NCI-H2081 treated with DMSO at 0.1 percent for 48 hours (cell line): ENCODE measurements at places on chromosomes 7 and 10.

GRCh38 chr7:152752200-152752912 lies 7.2 kb upstream of the ACTR3B start:
- DNase-seq = no peak

DNA sequence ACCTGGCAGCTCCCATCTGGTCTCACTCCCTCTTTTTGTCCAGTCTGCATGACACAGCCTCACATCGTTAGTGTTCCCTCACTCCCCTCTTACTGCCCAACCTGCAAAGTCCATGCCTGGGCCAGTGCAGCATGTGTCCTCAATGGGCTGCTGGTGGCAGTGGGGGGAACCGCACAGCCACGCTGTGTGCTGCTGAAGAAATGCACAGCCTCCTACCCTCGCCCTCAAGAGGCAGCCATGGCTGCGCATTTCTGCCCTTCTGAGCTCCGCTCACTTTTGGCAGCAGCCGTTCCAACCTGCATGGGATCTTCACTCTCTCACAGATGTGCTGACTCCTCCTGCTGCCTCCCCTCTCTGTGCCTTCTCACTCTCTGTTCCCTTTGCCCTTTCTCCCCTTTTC lies 103.4 kb downstream of the EGFR start:
- no peak for DNase-seq

DNA sequence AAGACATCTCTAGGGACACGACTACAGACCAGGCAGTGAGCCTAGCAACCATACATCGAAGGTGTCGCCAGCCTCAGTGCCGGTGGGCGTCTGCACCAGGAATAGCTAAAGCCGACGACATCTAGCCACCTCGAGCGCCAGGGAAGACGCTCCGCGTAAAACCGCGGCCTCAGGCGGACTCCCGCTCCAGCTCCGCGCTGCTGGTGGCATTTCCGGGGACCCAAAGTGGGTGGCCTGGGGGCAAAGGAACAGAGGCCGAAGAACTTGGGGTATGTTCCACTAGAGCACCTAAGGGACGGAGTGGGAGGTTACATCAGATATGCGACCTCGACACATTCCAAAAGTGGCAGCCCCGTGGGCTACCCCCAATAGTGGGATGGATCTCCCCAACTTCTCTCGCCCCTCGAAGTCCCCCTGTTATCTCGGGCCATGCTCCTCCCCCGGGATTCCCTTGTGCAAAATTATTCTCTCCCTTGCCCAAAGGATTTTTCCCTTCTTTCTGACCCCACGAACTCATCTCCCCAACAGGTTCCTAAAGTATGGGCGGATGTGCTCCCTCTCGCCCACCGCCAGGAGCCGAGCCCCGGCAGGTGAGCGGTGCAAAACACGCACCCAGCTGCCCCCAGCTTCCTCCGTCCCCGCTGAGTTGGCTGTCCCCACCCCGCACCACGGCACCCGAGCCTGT lies 1.2 kb downstream of the KCNMA1 start:
- no peak for DNase-seq

- no peak for DNase-seq
Observed at GRCh38 chr10:88297103-88297502, 286.0 kb downstream of the RNLS start.

DNA sequence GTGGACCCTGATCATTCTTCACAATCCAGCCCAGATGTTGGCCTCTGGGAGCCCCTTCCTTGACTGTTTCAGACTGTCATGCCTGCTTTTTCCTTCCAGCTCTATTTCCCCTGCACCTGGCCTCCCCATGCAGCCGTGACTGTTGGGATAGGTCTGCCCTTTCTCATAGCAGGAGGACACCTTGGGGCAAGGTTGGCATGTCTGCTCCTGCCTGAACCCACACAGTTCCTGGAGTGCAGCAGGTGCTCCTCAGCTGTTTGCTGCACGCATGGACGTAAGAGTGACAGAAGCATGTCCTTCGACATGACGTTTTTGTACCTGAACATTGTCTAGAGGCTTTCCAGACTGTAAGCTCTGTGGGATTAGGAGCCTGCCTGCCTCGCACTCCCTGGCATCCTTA lies 24.0 kb downstream of the POR start:
- no peak for DNase-seq

DNA sequence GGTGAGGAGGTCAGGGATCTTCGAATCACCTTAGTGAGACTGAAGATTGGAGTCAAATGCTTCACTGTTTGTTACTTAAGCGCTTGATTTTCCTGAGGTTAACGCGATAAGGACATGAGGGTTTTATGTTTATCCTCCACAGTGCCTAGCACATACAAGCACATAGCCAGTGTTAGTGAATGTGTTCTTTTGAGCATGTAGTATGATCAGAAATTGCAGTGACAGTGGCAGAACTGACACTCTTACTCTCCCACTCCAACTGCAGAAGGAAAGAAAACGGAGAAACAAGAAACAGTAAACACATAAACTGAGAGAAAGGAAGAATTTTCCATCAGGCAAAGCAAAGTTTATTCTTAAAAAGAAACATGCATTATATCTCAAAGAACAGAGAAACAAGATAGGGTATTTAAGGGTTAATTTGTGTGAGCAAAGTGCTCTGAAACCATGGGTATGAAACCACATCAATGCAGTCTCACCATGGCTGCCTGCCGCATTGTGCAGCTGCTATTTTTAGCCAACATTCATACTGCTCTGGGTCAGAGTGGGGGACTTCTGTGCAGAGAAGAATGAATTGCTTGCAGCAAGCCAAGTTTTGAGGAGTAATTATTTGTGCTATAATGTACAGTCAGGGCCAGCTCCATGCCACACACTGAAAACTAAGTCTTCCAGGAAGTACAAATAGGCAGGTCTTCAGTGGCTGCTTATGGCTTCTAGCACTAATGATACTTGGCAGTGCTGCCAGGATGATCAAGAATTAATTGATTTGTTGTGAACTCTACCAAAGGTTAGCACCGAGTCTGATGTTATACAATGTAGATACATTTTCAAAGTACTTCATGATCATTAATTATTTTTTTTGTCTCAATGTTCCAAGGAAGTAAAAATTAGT lies 152.0 kb downstream of the MACC1 start:
- no peak for DNase-seq

DNA sequence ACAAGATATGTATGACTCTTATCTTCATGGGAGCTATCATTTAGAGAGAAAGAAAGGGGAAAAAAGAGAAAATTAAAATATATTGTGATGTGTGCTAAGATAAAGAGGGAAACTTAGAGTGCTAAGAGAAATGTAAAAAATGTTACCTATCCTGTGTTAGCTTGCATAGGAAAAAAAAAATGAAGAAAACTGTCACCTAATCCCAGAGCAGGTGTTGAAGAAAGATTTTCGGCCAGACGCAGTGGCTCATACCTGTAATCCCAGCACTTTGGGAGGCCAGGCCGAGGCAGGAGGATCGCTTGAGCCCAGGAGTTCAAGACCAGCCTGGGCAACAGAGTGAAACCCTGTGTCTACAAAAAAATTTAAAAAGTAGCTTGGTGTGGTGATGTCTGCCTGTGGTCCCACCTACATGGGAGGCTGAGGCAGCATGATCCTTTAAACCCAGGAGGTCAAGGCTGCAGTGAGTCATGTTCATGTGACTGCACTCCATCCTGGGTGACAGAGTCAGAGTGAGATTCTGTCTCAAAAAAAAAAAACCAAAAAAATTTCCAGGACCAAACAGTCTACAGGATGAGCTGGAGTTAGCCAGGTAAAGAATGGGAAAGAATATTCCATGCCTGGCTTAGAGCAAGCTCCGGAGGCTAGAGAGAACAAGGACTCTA lies 2.4 kb upstream of the MKLN1 start:
- DNase-seq = no peak
